ENCODE measurements at places on chromosomes 5 and 9.

GRCh38 chr5:167771571-167771970, 519.9 kb upstream of the WWC1 start:
- DNase-seq = no peak

GRCh38 chr5:55039843-55040242, 15.8 kb downstream of the GZMK start:
- no peak for DNase-seq

DNA sequence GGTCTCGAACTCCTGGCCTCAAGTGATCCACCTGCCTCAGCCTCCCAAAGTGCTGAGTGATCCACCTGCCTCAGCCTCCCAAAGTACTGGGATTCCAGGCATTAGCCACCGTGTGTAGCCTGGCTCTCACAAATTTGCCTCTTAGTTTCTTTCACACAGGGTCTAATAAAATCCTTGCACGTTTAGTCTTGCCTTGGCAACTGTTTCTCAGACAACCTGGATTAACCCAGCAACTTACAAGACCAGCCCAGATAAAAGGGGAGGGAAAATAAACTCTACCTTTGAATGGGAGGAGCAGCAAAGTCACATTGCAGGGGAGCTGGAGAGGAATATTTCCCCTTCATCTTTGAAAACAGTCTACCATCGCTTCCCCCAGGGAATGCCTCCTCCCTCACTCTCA, 29.3 kb upstream of the GNA14 start:
- no peak for DNase-seq

DNA sequence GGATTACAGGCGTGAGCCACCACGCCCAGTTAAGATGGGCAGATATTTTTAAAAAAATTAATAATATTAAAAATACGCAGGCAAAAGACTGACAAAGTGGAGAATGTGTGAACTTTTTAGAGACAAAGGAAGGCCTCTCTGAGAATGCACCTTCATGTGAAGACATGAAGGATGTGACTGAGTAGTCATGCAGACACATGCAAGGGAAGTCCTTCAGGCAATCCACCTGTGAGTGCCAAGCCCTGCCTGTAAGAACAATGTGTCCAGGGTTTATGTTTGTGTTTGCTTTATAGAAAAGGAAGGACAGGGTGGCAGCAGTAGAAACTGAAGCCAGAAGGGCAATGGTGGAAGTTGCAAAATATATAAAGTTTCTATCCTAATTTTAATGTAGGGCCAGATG, 169.2 kb downstream of the EDIL3 start:
- no peak for DNase-seq

GRCh38 chr5:114912189-114912920, 257.4 kb downstream of the TRIM36 start:
- no peak for DNase-seq

DNA sequence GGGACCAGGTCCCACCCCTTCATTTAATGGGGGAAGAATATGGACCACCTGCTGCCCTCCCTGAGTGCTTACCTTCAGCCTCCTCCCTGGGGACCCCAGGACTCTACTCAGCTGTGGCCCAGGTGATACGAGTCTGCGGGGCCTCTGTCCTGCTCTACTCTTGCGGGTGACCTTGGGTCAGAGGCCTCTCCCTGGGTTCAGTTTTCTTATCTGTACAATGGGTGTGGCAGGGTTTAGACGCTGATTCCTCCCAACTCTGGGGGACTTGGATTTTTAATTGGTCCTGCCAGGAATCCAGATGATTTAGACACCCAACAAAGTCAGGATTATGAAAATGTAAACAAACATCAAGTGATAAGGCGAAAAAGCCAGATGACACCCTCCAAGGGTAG, 25.0 kb downstream of the FAM163B start:
- no peak for DNase-seq

DNA sequence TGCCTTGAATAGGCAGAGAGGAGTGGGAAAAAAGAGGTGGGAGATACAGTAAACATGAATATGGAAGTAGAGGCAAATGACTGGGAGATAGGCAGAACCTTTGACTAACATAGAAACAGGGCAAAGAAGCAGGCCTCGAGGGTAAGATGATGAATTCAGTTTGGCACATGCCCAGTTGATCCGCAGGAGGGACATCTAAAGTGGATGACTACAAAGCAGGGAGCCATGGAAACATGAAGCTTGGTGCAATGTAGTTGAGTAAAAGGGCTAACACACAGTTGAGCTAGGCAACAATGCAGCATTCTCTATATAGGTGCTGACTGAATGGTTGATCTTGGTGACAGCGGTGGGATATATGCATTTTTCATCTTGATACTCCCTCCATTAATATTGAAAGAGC, 253.8 kb downstream of the DMRT2 start:
- no peak for DNase-seq

DNA sequence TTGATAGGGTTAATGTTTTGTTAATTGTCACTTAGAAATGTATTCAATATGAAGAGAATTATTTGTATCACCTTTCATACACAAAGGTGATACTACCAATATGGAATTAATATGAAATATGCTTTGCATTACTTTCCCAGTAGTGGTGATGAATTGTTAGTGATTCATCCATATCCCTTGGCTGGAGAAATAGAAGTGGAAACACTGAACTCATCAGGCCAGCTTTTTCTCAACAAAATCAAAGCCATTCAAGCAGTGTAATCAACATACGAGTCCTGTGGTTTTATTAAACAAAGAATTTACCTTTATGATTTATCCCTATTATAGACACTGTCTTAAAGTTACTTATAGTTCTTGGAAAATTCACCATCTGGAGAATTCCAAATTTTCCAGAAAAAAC, 264.0 kb upstream of the MEF2C start:
- DNase-seq = no peak

GRCh38 chr5:25119650-25120049, 474.9 kb upstream of the CDH10 start:
- no peak for DNase-seq

DNA sequence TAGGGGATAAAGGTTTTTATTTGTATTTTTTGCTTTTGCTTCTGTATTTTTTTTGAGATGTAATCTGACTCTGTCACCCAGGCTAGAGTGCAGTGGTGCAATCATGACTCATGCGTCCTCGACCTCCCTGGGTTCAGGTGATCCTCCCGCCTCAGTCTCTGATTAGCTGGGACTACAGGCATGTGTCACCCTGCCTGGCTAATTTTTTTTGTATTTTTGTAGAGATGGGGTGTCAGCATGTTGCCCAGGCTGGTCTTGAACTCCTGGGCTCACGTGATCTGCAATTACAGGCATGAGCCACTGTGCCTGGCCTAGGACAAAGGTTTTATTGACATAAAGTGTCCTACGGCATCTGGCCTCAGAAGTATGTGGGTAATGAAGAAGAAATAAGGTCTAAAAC, 297.1 kb upstream of the C9orf72 start:
- no peak for DNase-seq

GRCh38 chr9:130219661-130220096, 45.9 kb upstream of the HMCN2 start:
- DNase-seq = no peak

DNA sequence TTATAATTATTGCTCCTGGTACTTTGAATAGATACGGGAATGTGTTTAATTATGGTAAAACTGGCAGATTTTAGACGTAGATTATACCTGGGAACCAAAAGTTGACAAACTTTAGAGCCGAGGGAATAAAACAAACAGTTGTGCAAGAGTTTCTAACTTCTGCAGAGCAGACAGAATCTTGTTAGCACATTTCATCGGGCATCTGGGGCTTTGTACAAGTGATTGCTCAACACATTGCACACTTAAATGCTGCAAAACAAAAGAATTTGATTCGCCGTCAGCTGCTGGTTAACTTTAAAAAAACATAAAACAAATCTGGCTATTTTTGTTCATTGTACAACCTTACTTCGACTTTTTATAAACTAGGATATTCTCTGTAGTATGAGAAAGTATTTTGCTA, 398.1 kb downstream of the MAN2A1 start:
- DNase-seq = no peak

- no peak for DNase-seq
These were observed 128.9 kb downstream of the BARX1 start for GRCh38 chr9:93826209-93826608.

GRCh38 chr5:54670281-54670680, 152.7 kb downstream of the SNX18 start:
- no peak for DNase-seq

DNA sequence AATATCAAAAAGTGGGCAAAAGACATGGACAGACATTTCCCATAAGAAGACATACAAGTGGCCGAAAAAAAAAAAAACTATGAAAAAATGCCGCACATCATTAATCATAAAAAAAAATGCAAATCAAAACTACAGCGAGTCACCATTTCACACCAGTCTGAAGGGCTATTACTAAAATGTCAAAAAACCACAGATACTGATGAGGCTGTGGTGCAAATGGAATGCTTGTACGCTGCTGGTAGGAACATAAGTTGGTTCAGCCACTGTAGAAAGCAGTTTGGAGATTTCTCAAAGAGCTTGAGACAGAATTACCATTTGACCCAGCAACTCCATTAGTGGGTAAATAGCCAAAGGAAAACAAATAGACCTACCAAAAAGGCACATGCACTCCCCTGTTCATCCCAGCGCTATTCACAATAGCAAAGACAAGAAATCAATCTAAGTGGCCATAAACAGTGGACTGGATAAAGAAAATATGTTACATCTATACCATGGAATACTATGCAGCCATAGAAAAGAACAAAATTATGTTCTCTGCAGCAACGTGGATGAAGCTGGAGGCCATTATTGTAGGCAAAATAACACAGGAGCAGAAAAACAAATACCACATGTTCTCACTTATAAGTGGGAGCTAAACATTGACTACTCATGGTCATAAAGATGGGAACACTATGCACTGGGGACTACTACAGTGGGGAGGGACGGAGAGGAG, 110.6 kb upstream of the BOD1 start:
- no peak for DNase-seq

GRCh38 chr5:133483406-133484090, 128.8 kb downstream of the FSTL4 start:
- DNase-seq = no peak

GRCh38 chr5:124935065-124935464, 188.6 kb upstream of the ZNF608 start:
- no peak for DNase-seq

- DNase-seq = no peak
These were observed 202.3 kb upstream of the IRX1 start for GRCh38 chr5:3393122-3393919.

DNA sequence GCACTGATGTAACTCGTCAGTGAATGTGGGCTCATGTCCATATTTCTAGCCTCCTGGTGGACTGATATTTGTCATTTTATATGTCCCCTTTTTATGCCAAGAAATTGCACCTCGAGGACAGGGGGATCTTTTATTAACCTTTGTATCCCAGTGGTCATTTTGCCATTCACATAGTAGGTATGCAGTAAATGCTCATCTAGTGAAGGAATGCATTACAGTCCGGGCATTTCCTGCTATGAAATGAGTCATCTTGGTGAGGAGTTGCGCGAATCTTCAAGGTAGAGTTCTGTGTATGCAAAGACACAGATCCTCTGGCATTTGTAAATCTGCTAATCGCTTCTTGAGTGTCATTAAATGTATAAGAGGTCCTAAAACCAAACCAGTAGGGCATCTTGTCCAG, 755.5 kb upstream of the ADAMTS16 start:
- no peak for DNase-seq

- DNase-seq = no peak
These were observed 487.1 kb downstream of the NTRK2 start for GRCh38 chr9:85156652-85157051.

DNA sequence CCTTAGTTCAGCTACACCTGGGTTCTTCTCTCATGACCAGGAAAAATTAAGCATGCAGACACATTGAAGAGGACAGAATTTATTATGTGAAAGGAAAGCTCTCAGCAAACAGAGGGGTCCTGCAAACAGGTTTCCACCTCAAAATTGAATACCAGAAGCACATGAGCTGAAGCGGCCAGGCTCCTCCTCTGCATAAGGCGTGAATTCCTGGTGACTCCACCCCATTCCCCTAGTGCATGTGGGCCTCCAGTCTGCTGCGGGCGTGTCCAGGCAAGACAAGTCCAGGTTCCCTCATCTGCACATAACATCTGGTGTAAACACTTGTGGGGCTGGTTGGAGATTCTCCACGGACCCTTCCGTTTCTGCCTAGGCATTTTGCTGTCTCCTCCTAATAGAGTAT, 1156.4 kb downstream of the FOXD4L5 start:
- DNase-seq = no peak

GRCh38 chr5:139551191-139551889, 9.8 kb upstream of the UBE2D2 start:
- no peak for DNase-seq

Data from esophagus squamous epithelium (tissue), 5 donors.